ENCODE measurements at places on chromosomes 6 and 20.

GRCh38 chr6:107794771-107795170 lies 29.3 kb downstream of the SCML4 start:
- DNase-seq, result no peak

GRCh38 chr20:9632991-9633390 lies 118.6 kb downstream of the LAMP5 start:
- peak; percentile 94 for DNase-seq

DNA sequence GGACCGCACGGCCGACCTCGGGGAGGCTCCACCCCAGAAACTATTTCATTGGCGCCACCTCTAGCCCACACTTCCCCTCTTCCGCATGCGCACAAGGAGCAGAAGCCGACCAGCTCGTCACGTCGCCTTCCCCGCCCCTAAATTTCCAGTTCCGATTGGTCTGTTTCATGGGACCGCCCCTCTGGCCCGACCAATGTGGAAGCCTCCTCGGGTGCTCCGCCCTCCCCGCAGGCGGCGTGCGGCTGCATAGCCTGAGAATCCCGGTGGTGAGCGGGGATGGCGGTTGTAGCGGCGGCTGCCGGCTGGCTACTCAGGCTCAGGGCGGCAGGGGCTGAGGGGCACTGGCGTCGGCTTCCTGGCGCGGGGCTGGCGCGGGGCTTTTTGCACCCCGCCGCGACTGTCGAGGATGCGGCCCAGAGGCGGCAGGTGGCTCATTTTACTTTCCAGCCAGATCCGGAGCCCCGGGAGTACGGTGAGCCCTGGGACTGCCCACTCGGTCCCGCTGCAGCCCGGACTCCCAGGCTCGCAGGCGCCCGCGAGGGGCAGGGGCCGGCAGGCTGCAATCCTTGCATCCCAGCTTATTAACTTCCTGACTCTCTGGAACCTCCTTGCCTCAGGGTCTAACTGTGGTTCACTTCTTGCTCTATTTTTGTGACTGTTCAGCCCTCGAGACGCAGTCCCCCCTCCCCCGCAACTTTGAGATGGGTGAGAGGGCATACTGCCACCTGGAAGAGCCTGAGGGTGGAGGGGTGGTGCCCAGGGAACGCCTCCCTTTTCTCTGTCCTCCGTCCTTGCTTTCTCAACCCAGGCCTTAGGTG lies at the start of gene BCKDHB:
TSS of gene BCKDHB (plus strand) at position 254 of the 818 bp plus-strand sequence. CDS start at position 277, 23 bp downstream.
- DNase-seq, result peak; percentile 99

GRCh38 chr6:36607683-36608386 lies 13.7 kb downstream of the SRSF3 start:
- DNase-seq, result no peak

GRCh38 chr6:89438248-89438647 lies 5.3 kb downstream of the ANKRD6 start:
- DNase-seq, result no peak

- DNase-seq, result peak; percentile 65
These were observed 49.8 kb downstream of the FRK start for GRCh38 chr6:116010790-116011401.

- no peak for DNase-seq
These were observed 3.7 kb downstream of the PHACTR1 start for GRCh38 chr6:12720310-12720709.

- peak; percentile 33 for DNase-seq
These were observed 4.3 kb downstream of the GABBR1 start for GRCh38 chr6:29628419-29629281.

- no peak for DNase-seq
These were observed 9.3 kb upstream of the NNAT start for GRCh38 chr20:37511610-37512275.

Data from inflammatory macrophage treated with lipopolysaccharide for 4 hours (primary cell).